ENCODE measurements at places on chromosomes 5 and 9. TPM values are rescaled to one million over a fixed set of nuclear protein-coding genes. Genes with fewer than 3 reads are reported as not detected.

Gene CRB2
- not detected for total RNA-seq

Gene SPATA6L
- total RNA-seq = 0.78 TPM

Gene ZCCHC9
- 34.8 TPM for total RNA-seq

- DNase-seq = no peak
Observed at GRCh38 chr9:130895481-130896232, 955 bp downstream of the QRFP start.
